Activated T-helper 1 cell treated with anti-CD3 and anti-CD28 coated beads, Interleukin-2, amount 50 U/mL, for 16 hours (primary cell): ENCODE measurements at places on chromosomes 11 and 22.

- no peak for DNase-seq
Measured at GRCh38 chr11:47317064-47317828, 35.3 kb downstream of the MYBPC3 start.

GRCh38 chr22:36406721-36407120, 19.0 kb upstream of the MYH9 start:
- no peak for DNase-seq

- DNase-seq = no peak
Measured at GRCh38 chr11:119918347-119918746, 189.3 kb upstream of the NECTIN1 start.

GRCh38 chr11:64379160-64379559, 20.2 kb downstream of the RPS6KA4 start:
- no peak for DNase-seq

GRCh38 chr11:8717876-8718753, 35.5 kb downstream of the RPL27A start:
- DNase-seq = no peak

GRCh38 chr11:40099426-40100161, 1359.9 kb downstream of the LRRC4C start:
- DNase-seq = no peak

DNA sequence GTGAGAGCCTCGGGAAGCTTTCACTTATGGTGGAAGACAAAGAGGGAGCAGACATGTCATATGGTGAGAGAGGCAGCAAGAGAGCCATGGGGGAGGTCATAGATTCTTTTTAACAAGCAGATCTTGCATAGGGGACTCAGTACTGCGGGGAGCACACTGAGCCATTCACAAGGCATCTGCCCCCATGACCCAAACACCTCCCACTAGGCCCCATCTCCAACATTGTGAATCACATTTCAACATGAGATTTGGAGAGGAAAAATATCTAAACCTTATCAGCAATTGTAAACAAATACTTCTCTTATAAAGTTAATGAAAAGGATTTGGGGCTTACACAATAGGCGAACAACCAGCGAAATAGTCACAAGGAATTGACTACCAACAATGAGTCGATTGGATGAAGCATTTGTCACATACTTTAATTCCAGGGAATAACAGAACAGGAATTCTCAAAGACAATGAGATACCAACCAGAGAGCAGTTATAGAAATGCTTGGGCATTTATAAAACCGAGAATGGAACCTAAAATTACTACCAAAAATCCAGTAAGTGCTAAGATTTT, 7.3 kb downstream of the DDI1 start:
- no peak for DNase-seq

DNA sequence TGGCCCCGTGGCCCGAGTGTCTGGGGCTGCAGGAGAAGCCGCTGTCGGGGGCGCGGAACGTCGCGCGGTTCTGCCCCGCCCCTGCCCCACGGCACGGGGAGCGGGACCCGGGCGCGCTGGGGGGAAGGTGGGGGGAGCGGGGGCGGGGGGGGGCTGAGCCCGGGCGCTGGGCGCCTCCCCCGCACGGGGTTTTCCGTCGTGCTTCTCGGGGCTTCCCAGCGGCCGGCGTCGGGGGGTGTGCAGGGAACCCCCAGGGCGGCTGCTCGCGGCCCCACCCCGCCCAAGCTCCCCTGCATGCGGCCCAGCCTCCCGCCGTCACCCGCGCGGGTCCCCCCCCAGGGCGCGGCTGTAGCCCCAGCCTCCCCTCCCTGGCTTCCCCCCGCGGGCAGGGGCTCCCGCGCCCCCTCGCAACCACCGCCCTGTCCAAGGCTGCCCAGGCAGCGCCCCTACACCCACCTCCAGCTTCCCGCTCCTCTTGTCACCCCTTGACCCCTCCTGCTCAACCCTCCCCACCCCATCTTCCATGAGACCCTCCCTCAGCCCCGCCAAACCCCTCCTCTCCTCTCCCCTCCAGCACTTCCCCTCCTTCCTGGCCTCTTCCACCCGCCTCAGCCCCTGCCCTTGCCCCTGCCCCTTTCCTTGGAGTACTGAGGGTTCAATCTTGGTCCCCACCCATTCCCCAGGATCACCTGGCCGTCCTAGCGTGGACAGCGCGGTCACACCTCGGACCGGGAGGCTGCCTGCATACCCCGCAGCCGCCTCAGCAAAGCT, 1.7 kb downstream of the IL17REL start:
- no peak for DNase-seq

- no peak for DNase-seq
Measured at GRCh38 chr11:12106501-12106900, 3.9 kb upstream of the MICAL2 start.

- no peak for DNase-seq
Measured at GRCh38 chr11:47005441-47005840, 68.9 kb downstream of the CSTPP1 start.
